ENCODE measurements at places on chromosomes 6 and 20. TPM values are rescaled to one million over a fixed set of nuclear protein-coding genes. Genes with fewer than 3 reads are reported as not detected.
A peak's percentile ranks its signal among the peaks of the same experiment; 100 is the strongest.

GRCh38 chr20:18360635-18361034 lies 72.3 kb downstream of the ZNF133 start:
- DNase-seq, result no peak

Gene PTCRA
- total RNA-seq, result not detected

Gene CYP21A2
- not detected for total RNA-seq

Gene RTN4IP1
- 23.3 TPM for total RNA-seq

DNA sequence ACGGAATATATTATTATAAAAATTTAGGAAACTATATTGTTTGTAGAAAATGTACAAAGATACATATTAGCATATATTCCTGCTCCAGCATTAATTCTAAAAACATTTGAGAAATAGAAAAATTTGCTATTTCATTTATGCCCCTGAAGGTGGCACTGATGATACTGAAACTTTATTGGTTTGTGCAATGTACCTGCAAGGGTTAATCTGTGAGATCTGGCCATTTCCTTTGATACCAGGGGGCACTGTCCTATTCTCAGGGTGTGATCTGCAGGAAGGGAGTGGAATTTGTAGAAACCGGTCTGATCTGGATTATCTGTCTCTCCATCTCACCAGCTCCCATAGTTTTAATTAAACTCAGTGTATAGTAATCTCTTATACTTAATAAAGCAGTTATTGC lies 625.1 kb upstream of the IMPG1 start:
- no peak for DNase-seq

Gene EPPIN
- total RNA-seq, result not detected

DNA sequence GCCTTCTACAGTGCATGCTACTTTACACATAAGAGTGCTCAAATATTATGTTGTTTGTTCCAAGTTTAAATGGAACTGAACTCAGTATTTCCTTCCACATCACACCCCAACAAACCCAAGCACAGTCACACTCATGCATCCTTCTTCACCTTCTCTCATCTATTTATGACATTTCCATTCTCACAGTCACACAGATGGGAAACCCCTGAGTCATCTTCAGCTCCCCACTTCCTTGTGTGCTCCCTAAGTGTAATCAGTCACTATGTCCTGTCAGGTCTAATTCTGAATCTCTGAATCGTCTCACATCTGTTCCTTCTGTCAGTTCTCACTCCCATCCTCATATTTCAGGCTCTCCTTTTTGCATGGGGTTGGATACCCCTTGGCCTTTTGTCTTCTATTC lies 96.0 kb downstream of the RIMS1 start:
- DNase-seq, result peak; percentile 35

DNA sequence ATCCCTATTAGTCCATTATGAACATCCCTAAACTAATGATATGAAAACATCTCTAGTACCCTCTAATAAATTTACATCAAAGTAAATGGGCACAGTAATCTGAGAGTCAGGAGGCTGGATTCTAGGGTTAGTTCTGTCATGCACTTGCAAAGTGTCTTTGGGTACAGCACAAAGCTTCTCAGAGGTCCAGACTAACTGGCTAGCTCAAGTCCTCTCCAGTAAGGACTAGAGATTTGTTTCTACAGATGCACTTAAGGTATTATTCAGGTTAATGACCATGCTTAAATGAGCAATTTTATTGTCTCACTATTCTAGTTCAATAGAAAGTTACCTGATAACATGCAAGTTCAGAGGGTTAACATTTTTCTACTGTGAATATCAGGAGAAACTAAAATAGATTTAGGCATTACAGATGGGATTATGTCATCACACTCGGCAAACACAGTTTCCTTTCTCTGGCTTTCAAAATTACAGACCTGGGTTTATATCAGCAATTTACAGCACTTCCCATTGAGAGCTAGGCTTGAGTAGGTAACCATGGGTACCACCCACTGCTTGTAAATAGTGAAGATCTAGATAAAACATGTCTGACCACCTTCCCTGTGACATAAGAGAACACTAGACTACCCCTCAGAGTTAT lies 402.9 kb upstream of the RUNX2 start:
- DNase-seq, result peak; percentile 63

Gene GABRR2
- total RNA-seq, result not detected

- DNase-seq, result peak; percentile 18
Observed at GRCh38 chr20:20369250-20370093, 1.6 kb downstream of the INSM1 start.

DNA sequence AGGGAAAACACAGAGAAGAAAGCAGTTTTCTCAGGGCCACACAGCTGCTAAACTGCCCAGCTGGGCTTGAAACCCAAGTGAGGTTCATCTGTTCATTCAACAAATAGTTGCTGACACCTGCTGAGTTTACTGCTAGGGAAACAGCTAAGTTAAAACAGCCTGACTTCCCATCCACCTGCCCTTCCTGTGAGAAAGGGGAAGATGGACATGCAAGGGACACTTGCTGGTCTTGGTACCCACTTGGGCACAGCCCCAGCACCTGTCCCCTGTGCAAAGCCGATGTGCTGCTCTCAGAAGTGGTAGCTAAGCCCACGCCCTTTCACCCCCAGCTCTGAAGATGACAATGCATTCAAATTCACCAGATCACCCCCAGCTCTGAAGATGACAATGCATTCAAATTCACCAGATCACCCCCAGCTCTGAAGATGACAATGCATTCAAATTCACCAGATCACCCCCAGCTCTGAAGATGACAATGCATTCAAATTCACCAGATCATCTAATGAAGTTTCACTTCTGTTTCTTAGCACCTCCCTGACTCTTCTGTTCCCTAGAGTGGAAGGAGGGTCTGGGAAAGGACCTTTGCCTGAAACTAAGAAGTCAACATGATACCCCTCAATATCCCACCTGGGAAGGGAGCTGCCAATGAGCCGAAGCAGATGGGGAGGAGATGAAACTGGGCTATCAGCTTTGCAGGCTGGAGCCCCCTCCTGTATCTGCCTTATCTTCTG lies 46.0 kb upstream of the TOP1 start:
- DNase-seq, result no peak

DNA sequence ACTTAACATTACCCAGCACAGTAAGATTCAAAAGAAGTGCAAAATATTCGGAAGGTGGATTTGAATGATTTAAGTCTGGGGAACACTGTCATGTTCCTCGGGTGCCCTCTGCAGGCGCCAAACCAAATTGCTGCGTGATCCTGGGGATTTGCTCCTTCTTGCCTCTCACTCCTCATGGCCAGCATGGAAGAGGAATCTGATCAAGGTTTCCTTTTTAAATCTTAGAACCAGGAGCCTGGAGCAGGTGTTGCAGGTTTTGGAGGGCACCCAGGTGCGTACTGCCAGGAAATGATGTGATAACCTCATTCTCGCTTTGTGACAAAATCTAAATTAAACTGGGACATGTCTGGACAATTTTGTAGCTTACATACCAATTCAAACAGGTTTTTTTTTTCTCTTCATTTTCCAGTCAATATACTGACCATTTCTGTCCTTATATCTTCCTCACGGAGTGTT lies 8.1 kb upstream of the PFDN4 start:
- peak; percentile 64 for DNase-seq

GRCh38 chr6:48412656-48413055 lies 301.7 kb upstream of the PTCHD4 start:
- DNase-seq, result no peak

GRCh38 chr20:34691838-34692237 lies 12.3 kb upstream of the TP53INP2 start:
- DNase-seq, result no peak

Gene LST1
- total RNA-seq, result 0.09 TPM

- DNase-seq, result no peak
Observed at GRCh38 chr6:41608443-41609151, 29.7 kb upstream of the MDFI start.

Gene DDX43
- total RNA-seq, result not detected

Gene CALHM5
- total RNA-seq, result 3.2 TPM

DNA sequence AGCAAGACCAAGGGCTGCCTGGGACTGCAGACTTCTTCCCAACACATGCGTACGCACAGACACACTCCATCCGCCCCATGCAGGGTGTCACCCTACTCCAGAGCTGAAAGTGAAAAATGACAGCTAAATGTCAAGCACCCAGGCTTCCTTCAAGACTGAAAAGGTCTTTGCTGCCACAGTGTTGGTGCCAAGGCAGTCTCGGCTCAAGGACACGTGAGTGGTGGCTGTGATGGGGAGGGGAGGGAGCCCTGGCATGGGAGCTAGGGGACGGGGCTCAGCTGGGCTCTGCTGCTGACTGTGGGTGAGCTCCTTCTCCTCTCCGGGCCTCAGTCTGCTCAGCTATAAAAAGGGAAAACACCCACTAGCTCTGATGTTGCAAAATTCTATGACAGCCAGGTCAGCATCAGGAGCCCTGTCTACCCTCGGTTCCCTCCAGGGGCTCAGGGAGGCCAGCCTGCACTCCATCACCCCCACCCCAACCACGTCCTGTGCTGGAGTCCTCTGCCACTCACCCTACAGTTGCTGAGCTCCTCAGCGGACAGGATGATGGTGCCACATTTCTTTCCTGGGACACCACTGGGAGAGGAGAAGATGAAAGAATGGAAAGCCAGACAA lies 47.6 kb downstream of the CPNE5 start:
- no peak for DNase-seq

DNA sequence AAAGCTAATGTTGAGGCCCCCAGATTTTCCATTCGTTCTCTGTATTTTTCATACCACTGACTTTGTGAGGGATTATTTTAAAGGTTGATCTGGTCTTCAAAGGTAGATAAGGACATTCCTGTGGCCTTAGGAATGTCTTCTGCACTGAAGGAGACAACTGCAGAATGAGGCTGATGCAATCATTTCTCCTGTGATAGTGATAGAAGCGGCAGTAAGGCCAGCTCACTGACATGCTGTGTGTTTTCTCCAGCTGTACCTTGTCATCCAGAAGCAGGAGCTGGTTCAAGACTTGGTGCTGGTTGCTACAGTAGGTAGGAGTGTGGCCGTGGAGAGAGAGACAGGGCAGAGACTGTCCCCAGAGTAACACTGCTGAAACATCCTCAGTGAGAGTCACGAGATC lies 53.8 kb downstream of the DCBLD1 start:
- DNase-seq, result no peak

DNA sequence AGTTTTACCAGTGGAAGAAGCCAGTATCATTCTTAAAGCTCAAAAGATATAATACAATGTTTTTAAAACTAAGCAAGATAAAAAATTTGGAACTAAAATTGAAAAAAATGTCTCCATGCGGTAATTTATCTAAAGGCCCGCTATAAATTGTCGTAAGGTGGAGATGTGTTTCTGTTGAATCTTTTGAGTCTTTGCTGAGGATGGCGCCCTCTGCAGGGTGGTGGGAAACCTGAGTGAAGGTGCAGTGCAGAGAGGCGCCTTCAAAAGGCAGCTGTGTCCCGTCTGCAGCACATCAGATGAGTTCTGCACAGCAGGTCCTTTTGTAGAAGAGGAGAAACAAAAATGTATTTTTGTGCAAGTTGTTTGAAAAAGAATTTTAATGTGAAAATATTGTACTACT lies 29.4 kb upstream of the KIF25 start:
- DNase-seq, result no peak

GRCh38 chr20:63082308-63082938 lies 75.7 kb upstream of the BHLHE23 start:
- peak; percentile 65 for DNase-seq

DNA sequence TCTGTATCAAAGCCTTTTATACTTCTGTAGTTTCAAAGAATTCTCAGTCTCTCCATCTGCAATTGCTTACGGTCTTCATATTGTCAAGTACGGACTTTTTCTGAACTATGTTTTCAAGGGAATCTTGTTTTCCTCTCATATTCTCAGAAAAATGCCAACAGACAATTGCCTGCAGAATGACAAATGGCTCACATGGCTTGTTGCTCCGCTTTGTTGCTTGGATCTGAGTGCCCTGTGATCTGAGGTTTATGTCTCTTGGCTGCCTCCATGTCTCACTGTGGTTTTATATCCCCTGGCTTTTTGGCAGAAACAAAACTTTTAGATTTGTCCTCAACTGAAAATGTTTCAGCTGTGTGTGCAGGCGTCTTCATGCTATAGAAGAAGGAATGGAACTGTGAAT lies 285.4 kb upstream of the CHD6 start:
- DNase-seq, result no peak

Gene TAGAP
- not detected for total RNA-seq

Gene UNC93A
- not detected for total RNA-seq

Gene LY6G6F
- total RNA-seq, result not detected

DNA sequence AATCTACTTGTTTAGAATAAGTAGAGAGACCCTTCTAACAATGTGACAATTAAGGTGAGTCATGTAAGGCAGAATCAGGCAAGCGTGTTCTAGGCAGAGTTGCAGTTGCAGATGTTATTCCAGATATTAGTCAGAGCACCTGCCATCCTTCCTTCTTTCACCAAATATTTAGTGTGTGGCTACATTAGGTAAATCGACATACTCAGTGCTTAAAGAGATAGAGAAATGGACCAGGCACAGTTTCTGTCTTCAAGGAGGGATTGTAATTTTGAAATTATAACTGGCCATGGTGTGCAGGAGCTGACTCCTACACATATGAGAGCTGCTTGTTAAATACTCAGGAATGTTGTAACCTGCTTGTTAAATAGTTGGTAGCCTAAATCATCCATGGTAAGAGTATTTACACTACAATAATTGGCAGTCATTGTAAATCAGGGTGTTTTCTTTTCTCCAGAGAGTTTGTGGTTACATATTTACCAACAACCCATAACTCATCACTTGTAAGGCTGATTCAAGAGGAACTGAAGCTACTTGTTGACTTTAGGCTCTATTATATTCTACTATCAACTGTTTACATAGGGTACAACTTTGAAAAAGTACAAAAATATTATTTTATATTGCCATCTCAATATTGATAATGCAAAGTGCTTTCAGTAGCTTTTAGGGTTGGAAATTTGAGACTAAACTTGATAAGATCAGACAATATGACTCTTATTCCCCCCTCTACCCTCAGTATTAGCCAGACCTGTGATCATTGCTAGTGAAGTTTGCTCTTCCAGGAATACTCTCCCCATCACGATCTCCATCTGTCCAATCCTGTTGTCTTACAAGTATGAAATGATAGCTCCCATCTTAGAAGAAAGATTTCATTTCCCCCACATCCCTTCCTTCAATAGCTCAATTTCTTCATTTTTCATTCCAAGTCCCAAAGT lies 607.1 kb downstream of the COL12A1 start:
- no peak for DNase-seq

DNA sequence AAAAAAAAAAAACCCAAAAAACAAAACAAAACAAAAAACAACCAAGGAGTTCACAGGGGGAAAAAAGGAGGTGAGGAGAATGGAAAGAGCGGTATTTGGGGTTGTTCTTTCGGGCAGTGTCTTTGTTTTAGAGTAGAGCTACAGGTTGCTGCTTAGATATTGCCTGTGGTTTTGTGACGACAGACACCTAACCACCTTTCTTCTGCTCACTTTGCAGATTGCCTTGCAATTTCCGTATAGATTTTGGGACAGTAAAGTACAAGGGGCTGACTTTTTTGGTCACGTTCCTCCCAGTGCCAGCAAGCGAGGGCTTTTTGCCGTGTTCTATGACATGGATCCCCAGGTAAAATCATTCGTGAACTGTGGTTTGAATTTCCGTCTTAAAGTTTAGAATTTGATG lies 50.9 kb downstream of the DEK start:
- no peak for DNase-seq

GRCh38 chr6:680251-680650 lies 12.7 kb downstream of the EXOC2 start:
- DNase-seq, result no peak

Gene MED20
- total RNA-seq, result 45.1 TPM
